Cardiac fibroblast (primary cell): ENCODE measurements at places on chromosomes 13 and 19.

DNA sequence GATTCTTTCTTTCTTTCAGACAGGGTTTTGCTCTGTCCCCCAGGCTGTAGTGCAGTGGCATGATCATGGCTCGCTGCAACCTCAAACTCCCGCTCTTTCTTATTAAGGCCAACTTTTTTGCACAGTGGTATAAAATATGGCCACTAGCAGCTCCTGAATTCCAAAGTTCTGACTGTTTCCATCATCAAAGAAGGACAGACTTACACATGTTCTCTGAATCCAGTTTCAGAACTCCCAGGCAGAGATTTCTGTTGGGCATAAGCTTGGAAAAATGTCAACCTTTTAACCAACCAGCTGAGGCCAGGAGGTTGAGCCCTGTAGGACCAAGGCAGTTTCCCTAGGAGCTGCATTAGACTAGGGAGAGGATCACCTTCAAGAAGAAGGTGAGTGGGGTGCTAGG, 184.1 kb downstream of the HS6ST3 start:
- no peak for DNase-seq

GRCh38 chr19:50453243-50453642, 20.6 kb downstream of the MYBPC2 start:
- DNase-seq: no peak

GRCh38 chr13:100483841-100484381, 104.7 kb downstream of the GGACT start:
- no peak for DNase-seq

- peak; percentile 80 for DNase-seq
Observed at GRCh38 chr19:52171321-52172169, at the start of gene ZNF836. Gene ZNF836, minus strand, starts transcription at chr19:52171621. Its CDS starts 3,549 bp downstream, at chr19:52168072.

- no peak for DNase-seq
Observed at GRCh38 chr19:4939466-4939865, 29.4 kb upstream of the KDM4B start.

DNA sequence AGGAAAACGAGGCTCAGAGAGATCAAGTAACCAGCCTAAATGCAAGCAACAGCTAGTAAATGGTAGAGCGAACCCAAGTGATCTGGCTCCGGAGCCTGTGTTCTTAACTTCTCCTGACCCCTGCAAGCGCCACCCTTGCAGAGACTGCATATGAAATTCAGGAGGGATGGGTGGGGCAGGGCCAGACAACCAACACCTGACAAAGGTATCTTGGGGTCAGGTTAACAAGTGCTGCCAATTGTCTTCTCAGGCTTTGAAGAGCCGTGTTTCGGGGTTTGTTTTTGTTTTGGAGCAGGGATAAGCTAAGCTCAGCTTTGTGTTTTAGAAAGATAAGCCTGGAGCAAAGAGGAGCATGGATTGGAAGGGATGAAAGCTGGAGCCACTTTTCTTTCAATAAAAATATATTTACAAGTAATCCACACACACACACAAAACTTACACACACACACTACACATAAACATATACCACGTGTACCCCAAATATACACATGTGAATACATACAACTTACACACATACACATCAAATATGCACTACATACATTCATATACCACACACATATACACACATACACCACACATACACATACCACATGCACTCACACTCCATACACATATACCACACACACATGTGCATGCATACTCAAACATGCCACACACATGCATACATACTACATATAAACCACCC, 722.0 kb downstream of the DIAPH3 start:
- DNase-seq: no peak

GRCh38 chr19:21210037-21210621, 68.3 kb downstream of the ZNF431 start:
- DNase-seq: no peak

DNA sequence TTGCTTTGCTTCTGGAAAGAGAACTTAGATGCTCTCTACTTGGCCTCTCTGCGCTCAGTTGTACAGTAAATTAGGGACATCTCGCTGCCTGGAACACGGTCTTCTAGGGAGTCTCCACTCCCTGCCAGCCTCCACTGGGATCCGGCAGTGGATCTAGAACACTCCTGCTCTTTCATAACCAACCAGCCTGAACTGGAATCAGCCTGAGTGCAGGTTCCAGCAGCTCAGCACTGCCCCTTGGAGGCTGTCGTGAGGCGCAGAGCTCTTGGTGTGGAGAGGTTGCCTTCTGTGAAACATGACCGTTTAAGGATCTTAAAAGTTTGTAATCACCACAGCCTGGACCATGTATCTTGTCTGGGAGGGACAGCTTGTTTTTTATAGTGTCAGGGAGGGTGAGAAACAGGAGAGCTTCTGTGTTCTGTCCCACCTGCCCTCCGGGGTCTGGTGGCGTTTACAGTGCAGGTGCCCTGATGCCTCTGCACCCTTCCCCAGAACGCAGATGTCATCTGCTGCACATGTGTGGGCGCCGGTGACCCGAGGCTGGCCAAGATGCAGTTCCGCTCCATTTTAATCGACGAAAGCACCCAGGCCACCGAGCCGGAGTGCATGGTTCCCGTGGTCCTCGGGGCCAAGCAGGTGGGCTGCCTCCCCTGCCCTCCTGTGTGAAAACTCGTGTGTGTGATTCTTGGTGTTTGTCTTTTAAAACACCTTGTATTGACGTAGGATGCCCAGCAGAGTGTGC, 24.8 kb downstream of the UPF1 start:
- peak; percentile 56 for DNase-seq

- no peak for DNase-seq
Observed at GRCh38 chr13:67267136-67267535, 37.0 kb upstream of the PCDH9 start.

GRCh38 chr19:6473647-6474046, 7.9 kb downstream of the DENND1C start:
- no peak for DNase-seq

GRCh38 chr13:27139565-27139964, 32.0 kb downstream of the USP12 start:
- no peak for DNase-seq

- no peak for DNase-seq
Observed at GRCh38 chr13:20798027-20798426, 24.3 kb upstream of the EEF1AKMT1 start.

- peak; percentile 92 for DNase-seq
Observed at GRCh38 chr13:98927951-98928927, 49.6 kb downstream of the DOCK9 start.

GRCh38 chr19:51161266-51161665, 19.2 kb downstream of the SIGLEC7 start:
- DNase-seq: no peak

- DNase-seq: no peak
Observed at GRCh38 chr19:48090281-48090802, 20.3 kb downstream of the PLA2G4C start.

DNA sequence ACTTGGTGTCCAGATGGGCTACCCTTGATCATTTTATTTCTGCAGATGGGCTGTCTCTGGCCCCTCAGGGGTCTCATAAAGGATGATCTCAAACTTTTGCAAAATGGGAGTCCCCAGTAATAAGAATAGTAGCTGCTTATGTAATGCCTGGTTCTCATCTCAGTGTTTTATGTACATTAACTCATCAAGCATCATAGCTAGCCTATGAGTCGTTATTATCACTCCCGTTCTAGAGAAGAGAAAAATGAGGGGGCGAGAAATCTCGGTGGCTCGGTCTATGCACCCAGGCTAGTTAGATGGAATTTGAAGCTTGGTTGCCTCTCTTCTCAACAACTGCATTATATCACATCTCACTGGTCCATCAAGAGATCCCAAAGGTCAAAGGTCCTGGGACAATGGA, 3.4 kb downstream of the CACNG6 start:
- DNase-seq: no peak
